ENCODE measurements at places on chromosomes 6 and 20.

DNA sequence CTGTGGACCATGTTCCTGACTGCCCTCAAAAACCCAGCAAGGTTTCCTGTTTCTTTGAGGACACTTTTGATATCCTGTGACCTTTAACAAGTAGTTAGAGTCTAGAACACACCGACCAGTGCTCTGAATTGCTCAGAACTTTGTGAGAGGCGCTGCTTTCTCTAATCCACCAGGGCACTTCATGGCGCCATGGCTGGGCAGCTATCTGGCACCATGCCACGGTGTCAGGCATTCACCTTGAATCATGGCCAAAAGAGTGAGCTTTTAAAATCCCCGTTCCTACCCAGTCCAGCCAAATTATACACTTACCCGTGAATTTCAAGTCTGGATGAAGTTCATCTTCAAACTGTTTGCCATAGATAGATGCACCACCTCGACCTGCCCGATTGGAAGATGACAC, 17.0 kb upstream of the CPNE5 start:
- no peak for DNase-seq

- DNase-seq: no peak
These were observed 815.5 kb downstream of the BCKDHB start for GRCh38 chr6:80921861-80922460.

DNA sequence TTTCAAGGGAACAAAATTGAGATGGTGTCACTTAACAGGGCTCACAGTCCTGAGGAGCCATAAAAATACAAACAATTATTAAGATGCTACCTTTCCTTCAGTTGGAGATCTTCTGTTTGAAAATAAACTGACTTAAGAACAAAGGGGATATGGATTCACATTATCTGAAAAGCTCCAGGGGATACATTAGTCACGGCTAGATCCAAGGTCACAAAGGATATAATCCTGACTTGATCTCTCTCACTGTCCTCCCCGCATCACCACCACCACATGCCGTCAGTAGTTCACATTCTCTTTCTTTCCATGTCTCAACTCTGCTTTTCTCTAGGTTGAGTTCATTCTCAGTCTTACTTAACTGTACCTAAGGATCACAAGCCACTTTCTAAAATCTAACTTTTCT, 530.4 kb upstream of the MARCKS start:
- DNase-seq: no peak

- DNase-seq: no peak
These were observed 335.0 kb downstream of the PACRG start for GRCh38 chr6:163062790-163063189.

GRCh38 chr6:96725296-96725695, 112.0 kb downstream of the GPR63 start:
- DNase-seq: no peak

DNA sequence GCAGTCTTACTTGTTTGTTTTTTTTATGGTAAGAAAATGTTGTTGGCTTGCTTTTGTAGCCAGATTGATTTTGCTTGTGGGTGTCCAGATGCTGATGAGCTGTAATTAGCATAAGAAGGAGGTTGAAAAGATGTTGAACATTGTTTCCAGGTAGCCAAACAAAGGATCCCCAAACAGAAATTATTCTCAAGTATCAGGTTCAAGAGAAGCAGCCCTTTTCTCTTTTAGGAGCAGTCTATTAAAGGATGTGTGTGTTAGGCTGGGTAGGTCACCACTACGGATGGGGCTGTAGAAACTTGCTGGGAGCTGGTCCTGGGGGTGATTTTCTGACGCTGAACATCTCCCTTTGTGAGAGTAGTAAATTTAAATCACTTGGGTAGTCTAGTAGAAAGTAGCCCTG, 86.9 kb upstream of the VSTM2L start:
- no peak for DNase-seq

DNA sequence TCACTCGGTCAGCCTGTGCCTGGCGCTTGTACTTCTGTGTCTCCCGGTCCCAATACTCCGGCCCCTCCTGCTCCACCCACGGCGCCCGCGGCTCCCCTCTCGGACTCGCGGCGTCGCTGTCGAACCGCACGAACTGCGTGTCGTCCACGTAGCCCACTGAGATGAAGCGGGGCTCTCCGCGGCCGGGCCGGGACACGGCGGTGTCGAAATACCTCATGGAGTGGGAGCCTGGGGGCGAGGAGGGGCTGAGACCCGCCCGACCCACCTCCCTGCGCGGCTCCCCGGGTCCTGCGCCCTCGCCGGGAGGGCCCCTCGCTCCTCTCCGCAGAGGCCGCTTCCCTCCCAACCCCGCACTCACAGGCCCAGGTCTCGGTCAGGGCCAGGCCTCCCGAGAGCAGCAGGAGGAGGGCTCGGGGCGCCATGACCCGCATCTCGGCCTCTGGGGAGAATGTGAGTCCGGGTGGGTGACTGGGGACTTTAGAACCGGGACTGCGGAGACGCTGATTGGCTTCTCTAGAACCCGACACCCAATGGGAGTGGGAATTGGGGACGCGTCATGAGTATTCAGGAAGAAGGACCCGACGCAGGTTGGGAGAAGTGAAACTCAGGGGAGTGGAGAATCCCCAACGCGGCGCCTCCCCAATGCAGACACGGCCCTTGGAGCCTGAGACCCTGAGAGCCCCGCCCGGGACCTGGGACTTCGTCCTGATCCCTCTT, at the start of gene HLA-C:
Gene HLA-C (minus strand): TSS at position 452 of the 717 bp plus-strand sequence. CDS start 21 bp downstream, at position 431.
- peak; percentile 79 for DNase-seq

DNA sequence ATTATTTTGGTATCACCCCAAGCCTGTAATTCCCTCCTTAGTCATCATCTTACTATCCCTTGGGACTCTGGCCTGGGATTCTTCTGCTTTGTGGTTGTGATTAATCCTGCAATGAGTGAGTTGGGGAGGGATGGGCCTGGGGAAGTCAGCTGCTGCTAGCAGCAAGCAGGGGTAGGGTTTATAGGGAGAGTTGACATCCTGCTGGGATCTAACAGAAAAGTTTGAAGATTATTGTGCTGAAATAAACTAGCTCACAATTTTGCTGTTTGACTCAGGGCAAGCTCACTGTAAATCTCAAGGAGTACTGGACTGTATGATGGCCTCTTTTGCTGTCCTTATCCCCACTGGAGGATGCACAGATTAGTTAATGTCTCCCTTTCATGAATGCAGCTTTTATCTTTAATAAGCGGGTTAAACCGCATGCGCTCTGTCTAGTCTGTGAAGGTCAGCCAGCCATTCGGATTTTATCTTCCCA, 83.4 kb downstream of the JARID2 start:
- no peak for DNase-seq

GRCh38 chr20:33724439-33725094, 4.5 kb upstream of the PXMP4 start:
- no peak for DNase-seq

DNA sequence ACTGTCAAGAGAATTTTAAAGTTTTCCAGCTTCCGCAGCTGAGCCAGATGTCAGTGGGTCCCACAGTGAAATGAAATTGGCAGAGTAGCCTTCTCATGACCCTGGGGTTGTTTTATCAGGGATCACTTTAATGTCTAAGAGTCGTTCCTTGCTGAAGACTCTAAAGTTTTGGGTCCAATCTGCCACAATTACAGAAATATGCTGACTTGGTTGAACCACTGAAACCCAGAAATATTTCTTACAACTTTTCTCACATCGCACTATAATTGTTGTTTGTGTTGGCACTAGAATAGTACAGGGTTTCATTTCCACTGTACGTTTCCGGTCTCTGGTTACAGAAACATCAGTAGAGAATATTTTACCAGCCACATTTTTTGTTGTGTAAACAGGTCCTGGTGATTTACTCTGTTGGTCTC, 109.0 kb downstream of the HMGCLL1 start:
- DNase-seq: no peak

GRCh38 chr6:63928613-63929012, 293.0 kb downstream of the PHF3 start:
- DNase-seq: no peak

DNA sequence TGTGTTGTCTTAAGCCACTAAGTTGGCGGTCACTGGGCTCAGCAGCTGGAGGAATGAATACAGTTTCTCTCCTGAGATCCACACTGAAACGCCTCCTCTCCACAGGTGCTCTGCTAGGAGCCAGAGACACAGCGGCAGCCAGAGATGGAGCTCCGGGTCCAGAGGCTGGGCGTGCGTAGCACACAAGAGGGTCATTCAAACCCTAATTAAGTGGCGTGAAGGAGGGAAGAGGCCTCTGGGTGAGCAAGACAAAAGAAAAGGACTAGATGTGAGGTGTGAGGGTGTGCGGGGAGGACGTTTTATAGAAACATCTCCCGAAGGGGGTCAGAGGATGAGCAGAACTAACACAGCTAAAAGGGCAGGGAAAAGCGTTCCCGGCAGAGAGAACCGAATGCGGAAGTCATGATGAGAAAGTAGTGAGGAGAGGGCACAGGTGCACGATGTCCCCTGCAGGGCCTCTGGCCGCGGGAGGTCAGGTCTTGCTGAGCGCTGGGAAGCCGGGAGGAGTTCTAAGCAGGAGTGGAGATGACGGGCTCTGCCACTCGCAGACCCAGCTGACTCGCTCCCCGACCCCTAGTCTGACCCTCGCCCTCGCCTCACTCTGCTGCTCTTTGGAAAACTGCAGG, 54.4 kb downstream of the BMP7 start:
- no peak for DNase-seq

GRCh38 chr6:11891547-11891946, 112.9 kb upstream of the ADTRP start:
- no peak for DNase-seq

GRCh38 chr20:2507875-2508630, 662 bp downstream of the ZNF343 start:
- no peak for DNase-seq

DNA sequence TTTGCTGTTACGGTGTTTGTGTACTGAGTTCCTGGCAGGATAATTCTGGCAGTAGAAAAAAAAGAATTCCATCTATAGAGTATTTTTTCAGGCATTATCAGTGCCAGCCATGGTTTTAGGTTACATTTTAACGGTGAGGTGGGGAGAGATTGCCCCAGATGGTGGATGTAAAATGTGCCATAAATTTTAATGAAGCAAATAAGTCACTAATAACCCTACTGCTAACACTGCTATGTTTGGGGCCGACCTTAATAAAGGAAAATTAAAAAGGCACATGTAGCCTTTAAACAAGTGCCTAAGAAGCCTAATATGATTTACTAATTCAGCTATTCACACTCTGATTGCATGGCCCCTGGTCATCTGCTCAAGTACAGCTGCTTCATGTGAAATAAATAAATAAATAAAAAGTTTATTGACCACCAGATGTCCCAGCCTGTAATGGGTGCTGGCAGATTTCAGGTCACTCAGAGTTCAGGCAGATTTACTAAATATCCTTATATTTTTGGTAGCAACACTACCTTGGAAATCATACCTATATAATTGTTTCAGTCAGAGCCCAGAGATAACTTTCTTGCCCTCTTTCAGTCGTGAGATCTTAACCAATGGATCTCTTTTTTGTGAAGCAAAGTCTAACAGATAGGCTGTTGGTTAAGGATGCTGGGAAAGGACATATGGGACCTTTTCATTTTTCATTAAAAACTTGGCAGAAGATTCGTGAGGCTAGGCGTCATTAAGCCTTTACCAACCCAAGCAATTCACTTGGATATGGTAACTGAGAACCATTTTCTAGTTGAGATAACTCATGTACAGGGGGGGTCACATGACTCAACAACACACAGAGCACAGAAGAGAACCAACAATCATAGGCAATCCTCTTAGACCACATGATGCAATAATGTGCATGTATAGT, 495.0 kb upstream of the NRSN1 start:
- no peak for DNase-seq

DNA sequence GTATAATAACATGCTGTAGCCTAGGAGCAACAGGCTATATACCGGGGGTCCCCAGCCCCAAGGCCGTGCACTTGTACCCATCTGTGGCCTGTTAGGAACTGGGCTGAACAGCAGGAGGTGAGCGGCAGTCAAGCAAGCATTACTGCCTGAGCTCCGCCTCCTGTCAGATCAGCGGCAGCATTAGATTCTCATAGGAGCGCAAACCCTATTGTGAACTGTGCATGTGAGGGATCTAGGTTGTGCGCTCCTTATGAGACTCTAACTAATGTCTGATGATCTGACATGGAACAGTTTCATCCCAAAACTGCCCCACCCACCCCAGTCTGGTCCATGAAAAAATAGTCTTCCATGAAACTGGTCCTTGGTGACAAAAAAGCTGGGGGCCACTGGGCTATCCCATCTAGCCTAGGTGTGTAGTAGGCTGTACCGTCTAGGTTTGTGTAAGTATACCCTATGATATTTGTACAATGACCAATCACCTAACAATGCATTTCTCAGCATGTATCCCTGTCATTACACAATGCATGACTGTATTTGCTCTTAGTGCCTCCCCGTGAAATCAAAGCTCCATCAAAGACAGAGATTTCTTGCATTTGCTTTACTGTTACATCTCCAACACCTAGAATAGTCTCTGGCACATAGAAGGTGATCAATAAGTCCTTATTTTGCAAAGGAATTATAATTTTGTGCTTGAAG, 30.8 kb downstream of the NHSL1 start:
- DNase-seq: no peak

DNA sequence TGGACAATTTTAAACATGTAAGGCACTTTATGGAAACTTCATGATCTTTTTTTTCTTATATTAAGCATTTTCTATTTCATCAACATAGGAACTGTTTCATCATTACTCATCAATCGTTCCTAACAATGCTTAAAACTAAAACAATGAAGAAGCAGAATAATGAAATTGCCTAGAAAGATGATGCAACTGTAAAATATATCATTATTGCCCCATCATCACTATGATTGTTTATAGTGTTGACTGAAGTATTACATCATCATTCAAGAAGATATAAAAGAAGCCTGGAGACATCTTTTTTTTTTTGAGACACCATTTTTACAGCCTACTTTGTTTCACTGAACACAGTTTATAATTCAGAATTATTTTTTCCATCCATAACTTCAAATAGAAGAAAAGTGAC, 147.2 kb downstream of the TRDN start:
- no peak for DNase-seq

- no peak for DNase-seq
These were observed 17.5 kb downstream of the MPC1 start for GRCh38 chr6:166365221-166365620.

DNA sequence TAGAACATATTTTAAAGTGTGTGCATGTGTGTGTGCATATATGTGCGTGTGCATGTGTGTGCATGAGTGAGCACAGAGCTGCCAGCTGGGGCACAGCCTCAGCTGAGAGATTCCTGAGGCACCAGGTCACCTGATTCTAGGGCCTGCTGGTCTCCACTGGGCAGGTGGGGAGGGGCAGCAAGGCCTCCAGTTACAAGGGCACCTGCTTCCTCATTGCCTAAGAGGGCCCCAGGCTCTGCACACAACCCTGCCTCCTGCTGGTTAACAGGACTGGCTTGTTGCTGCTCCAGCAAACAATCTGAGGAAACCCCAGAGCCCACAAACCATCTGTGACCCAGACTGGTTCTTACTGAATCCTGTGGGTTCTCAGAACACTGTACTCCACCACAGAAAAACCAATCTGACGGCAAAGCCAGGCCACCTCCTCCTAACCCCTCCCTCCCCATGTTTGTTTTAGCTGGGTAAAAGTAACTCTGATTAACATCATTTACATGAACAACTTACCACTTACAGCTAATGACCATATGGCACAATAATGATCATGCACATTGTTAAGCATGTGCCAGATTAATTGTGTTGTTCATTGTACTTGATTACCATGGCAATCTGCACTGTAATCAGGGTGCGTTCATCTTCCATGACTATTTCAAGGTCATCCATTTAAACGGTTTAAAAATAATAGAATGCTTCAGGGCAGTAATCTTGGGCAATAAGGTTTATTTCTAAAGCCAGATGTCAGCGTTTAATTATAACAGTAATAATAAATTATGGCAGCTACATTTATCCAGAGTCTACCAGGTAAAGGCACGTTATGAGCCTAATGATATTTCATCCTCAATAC, 23.1 kb upstream of the UBE2J1 start:
- peak; percentile 41 for DNase-seq

Data from activated CD4-positive, CD25-positive, alpha-beta regulatory T cell treated with anti-CD3 and anti-CD28 coated beads, Interleukin-2, amount 50 U/mL, for 72 hours (primary cell).